ENCODE measurements at places on chromosomes 5 and 9. TPM values are rescaled to one million over a fixed set of nuclear protein-coding genes. Genes with fewer than 3 reads are reported as not detected.

The PCDHA7 gene
- total RNA-seq: not detected

DNA sequence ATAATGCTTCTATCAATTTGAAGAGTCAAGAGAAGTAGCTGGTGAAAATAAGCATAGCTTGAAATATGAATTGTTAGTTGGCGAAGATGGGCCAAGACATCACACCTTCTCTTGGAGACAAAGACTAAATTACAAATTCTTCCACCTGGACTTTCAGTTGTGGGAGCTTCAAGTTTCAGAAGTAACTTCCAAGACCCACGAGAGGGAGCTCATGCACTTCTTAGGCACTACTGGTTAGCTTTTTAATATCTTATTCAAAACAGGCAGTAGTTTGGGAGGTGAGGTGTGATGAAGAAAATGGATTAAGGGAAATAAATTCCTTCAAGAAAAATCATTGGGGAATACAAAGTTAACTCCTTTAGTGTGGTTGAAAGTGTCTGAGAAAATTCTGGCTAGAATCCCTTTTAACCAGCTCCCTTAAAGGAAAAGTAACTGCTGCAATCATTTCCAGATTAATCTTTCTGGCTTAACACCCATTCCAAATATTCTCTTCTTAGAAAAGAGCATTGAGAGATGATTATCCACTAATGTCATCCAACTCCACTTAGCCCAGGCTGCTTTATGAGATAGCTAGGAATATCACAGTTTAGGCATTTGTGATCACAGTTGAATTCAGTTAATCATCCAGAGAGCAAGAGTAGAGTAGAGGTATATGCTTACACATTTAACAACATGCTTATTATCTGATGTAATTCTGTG is 139.5 kb upstream of the DMRTA1 start:
- no peak for DNase-seq
- H3K27ac ChIP-seq: no peak overlapping the region
- peaks cover 13% of the 10 kb centered on the region for H3K27me3 ChIP-seq
- H3K4me3 ChIP-seq: no peak overlapping the region

The PNPLA7 gene
- total RNA-seq: 3.0 TPM

DNA sequence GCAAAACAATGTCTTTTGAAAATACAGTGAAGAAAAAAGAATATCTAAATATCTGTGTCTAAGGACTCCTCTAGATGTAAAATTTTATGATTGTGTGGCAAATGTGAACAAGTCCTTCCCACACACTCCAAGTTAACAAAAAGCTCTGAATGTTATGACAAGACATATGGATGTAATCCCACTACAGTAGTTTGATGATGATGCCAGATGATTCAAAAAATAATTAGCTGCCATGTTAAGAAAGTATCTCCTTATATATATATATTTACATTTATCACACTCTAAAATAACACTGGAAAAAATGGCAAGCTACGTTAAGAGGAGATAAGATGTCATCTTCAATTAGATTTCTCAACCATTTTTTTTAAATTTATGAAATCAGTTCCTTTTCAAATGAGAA is 178.5 kb downstream of the NFIB start:
- DNase-seq: no peak
- H3K4me3 ChIP-seq: no peak overlapping the region
- no peaks in the 10 kb centered on the region for H3K27me3 ChIP-seq
- H3K36me3 ChIP-seq: no peaks in the 10 kb centered on the region
- H3K4me1 ChIP-seq: no peaks in the 10 kb centered on the region

DNA sequence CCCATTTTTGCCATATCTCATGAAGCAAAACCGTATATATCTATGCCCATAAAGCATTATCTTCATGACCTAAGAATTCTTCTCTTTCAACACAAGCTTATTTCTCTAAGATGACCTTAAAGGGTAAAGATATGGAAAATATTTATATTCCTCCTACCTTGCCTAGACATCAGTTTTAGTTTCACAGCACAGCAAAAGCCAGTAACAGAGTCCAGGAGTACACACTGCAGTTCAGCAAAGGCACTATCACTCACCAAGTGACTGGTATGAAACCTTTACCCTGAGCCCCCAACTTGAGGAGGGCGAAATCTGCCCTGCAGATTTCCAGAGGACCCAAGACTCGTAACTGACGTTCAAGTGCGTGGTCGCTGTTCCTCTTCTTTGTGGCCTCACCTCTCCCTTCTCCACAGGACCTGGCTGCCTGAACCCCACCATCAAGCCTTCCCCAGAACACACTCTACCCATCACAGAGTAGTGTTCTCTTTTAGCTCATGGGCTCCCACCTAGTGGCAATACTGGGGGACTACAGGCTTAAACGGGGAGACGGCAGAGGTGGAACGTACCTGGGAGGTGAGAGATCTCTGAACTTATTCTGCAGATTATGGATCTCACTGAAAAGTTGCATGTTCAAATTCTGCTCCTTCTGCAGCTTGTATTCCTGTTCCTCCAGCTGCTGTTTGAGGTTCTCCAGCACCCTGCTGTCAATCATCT is 141.0 kb downstream of the CDK5RAP2 start:
- no peak for DNase-seq
- no peak overlapping the region for H3K27ac ChIP-seq
- peaks cover 40% of the 10 kb centered on the region for H3K4me1 ChIP-seq
- no peaks in the 10 kb centered on the region for H3K27me3 ChIP-seq
- H3K36me3 ChIP-seq: peaks cover 46% of the 10 kb centered on the region

DNA sequence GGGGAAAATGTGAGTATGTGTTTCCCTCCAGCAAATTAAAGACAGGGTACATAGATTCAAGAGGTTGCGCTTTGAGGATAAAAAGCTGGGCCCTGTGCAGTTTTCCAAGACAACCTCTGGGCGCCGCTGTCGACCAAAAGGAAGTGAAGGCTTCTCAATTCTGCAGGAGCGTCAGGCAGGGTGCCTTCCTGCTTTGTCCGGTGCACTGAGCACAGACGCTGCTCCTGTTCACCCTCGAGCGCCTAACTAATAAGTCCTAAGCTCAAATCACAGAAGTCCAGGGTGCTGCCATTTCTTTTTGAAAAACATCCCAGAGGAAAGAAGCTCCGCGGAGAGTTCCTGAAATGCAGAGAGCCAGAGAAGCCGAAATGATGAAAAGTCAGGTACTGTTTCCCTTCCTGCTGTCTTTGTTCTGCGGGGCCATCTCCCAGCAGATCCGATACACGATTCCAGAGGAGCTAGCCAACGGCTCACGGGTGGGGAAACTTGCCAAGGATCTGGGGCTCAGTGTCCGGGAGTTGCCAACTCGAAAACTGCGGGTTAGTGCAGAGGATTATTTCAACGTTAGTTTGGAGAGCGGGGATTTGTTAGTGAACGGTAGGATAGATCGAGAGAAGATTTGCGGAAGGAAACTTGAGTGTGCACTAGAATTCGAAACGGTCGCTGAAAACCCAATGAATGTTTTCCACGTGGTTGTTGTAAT is at the start of gene PCDHGB1:
Gene PCDHGB1 (plus strand): TSS at position 183 of the 703 bp plus-strand sequence. CDS start 162 bp downstream, at position 345.
- peaks cover 23% of the 10 kb centered on the region for H3K27me3 ChIP-seq
- no peak within 1 kb of the TSS for H3K27ac ChIP-seq
- DNase-seq: peak; percentile 58
- H3K4me1 ChIP-seq: no peaks in the 10 kb centered on the region

All from activated CD8-positive, alpha-beta memory T cell treated with anti-CD3 and anti-CD28 coated beads, Interleukin-2, amount 10 ng/mL, durations not matched to agents 7 days and 5 days (primary cell).